ENCODE measurements at places on chromosomes 4 and X.

DNA sequence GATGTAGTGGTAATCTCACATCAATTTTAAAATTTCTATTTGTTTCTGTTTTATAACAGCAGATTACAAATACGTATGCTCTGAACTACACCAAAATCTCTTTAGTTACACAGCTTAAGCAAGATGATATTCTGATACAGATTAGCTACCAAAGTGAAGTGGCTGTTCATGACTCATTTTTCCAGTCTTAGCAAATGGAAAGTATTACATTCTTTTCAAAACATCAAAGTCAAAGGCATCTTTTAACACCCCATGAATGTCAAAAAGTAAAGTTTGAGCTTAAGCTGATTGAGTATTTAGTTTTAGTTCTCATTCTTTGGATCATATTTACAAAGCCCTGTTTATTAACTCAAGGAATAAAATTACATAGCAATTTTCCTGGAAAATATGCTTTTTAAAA, 6.6 kb upstream of the HPGDS start:
- no peak for DNase-seq
- no peaks in the 10 kb centered on the region for H3K36me3 ChIP-seq
- no peak overlapping the region for H3K4me3 ChIP-seq
- H3K27ac ChIP-seq: no peak overlapping the region
- no peaks in the 10 kb centered on the region for H3K4me1 ChIP-seq

GRCh38 chrX:131792789-131793462, 230.2 kb upstream of the STK26 start:
- no peak overlapping the region for H3K27ac ChIP-seq
- no peak overlapping the region for H3K4me3 ChIP-seq
- peaks cover 1% of the 10 kb centered on the region for H3K36me3 ChIP-seq
- no peaks in the 10 kb centered on the region for H3K27me3 ChIP-seq
- no peak for DNase-seq

- no peak for DNase-seq
- H3K27ac ChIP-seq: no peak overlapping the region
- H3K4me3 ChIP-seq: no peak overlapping the region
- no peaks in the 10 kb centered on the region for H3K36me3 ChIP-seq
Observed at GRCh38 chr4:119227690-119228089, 15.2 kb downstream of the USP53 start.

- DNase-seq: no peak
- no peaks in the 10 kb centered on the region for H3K36me3 ChIP-seq
- H3K4me1 ChIP-seq: no peaks in the 10 kb centered on the region
- no peak overlapping the region for H3K27ac ChIP-seq
- no peaks in the 10 kb centered on the region for H3K27me3 ChIP-seq
- H3K4me3 ChIP-seq: no peak overlapping the region
Observed at GRCh38 chrX:12234534-12235329, 96.5 kb downstream of the FRMPD4 start.

GRCh38 chr4:15117270-15117946, 115.1 kb downstream of the CPEB2 start:
- H3K4me1 ChIP-seq: no peaks in the 10 kb centered on the region
- H3K36me3 ChIP-seq: no peaks in the 10 kb centered on the region
- no peak for DNase-seq
- no peak overlapping the region for H3K4me3 ChIP-seq
- H3K27me3 ChIP-seq: no peaks in the 10 kb centered on the region
- H3K27ac ChIP-seq: no peak overlapping the region

GRCh38 chr4:155079871-155080270, 128.6 kb upstream of the NPY2R start:
- H3K27me3 ChIP-seq: no peaks in the 10 kb centered on the region
- no peak overlapping the region for H3K27ac ChIP-seq
- no peak for DNase-seq
- no peaks in the 10 kb centered on the region for H3K36me3 ChIP-seq
- H3K4me1 ChIP-seq: no peaks in the 10 kb centered on the region
- H3K4me3 ChIP-seq: no peak overlapping the region

GRCh38 chr4:15755321-15756155, 22.6 kb upstream of the CD38 start:
- no peak overlapping the region for H3K27ac ChIP-seq
- H3K36me3 ChIP-seq: no peaks in the 10 kb centered on the region
- peaks cover 24% of the 10 kb centered on the region for H3K4me1 ChIP-seq
- DNase-seq: no peak
- H3K27me3 ChIP-seq: no peaks in the 10 kb centered on the region

DNA sequence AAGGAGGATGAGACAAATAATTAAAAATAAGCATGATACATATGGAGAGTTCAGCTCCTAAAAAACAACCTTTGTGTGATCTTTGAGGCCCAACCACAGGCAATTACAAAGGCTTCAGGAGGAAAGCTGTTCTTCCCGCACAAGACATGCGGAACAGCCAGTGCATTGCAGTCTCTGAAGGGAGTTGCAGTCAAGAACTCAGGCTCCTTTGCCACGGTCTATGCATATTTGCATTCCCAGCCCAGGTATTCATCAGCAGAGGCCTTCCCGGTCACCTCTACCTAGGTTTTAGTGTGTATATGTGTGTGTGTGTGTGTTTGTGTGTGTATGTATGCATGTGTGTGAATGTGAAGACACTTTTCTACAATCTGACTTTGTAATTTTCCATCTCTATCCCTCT, 600.6 kb upstream of the PCDH10 start:
- no peaks in the 10 kb centered on the region for H3K4me1 ChIP-seq
- H3K27me3 ChIP-seq: no peaks in the 10 kb centered on the region
- no peak overlapping the region for H3K4me3 ChIP-seq
- H3K27ac ChIP-seq: no peak overlapping the region

DNA sequence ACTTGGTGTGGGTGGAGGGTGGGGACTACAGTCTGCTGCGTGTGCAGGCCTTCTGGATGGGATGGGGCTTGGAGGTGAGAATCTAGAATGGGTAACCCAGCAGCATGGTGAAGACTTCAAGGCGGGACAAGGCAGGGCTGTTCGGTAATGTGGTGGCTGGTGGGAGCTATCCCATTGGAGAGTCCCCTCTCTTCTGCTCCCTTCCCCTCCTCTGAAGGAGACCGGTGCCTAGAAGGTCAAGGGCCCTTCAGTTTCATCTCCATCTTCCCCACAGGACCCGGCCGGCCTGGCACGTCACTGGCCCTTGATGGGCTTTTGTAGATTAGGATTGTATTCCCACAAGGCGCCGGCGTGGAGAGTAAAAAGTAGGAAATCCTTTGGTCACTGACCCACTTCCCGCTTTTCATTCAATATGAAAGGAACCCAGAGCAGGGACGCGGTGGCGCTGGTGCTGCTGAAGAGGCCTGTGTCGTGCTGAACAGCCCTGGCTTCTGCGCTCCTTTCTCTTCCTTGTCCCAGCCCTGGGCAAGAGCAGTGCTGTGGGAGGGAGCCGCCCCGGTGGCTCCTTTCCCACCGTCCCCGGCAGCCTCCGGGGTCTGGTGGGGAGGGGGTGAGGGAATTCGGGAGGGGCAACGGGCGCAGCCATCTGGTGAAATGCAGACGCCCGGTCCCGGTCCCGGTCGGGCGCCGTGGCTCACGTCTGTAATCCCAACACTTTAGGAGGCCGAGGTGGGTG, 7.3 kb upstream of the HMGB3 start:
- no peak overlapping the region for H3K4me3 ChIP-seq
- DNase-seq: no peak
- H3K27me3 ChIP-seq: no peaks in the 10 kb centered on the region
- H3K4me1 ChIP-seq: no peaks in the 10 kb centered on the region
- H3K27ac ChIP-seq: no peak overlapping the region
- H3K36me3 ChIP-seq: no peaks in the 10 kb centered on the region

- H3K27me3 ChIP-seq: no peaks in the 10 kb centered on the region
- no peaks in the 10 kb centered on the region for H3K4me1 ChIP-seq
- DNase-seq: no peak
- H3K36me3 ChIP-seq: no peaks in the 10 kb centered on the region
Observed at GRCh38 chr4:73853246-73853704, at the start of gene PF4V1. Gene PF4V1, plus strand, starts transcription at chr4:73853296. Its CDS starts 67 bp downstream, at chr4:73853363.

DNA sequence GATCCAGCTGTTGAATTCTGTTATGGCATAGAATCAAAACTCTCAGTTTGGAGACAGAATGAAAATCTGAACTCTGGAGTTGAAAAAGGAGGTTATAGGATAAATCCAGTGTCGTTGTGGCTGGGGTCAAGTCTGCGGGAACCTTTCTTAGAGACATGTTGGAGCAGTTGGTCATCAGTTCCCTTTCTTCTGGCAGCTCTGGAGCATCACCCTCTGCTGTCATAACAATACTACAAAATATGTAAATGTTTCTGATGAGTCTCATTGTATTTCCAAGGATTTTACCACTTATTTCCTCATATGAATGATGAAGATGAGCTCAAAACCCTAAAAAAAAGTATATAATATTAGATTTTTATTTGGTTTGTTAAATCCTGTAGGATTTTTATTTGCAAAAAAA, 7.5 kb downstream of the TLR10 start:
- peaks cover 22% of the 10 kb centered on the region for H3K36me3 ChIP-seq
- peak overlapping the region; percentile 67 for H3K27ac ChIP-seq
- no peak overlapping the region for H3K4me3 ChIP-seq
- peaks cover 33% of the 10 kb centered on the region for H3K4me1 ChIP-seq
- no peaks in the 10 kb centered on the region for H3K27me3 ChIP-seq
- DNase-seq: no peak

- peaks cover 3% of the 10 kb centered on the region for H3K36me3 ChIP-seq
- no peak overlapping the region for H3K27ac ChIP-seq
- H3K27me3 ChIP-seq: no peaks in the 10 kb centered on the region
- peaks cover 15% of the 10 kb centered on the region for H3K4me1 ChIP-seq
- H3K4me3 ChIP-seq: no peak overlapping the region
Observed at GRCh38 chrX:41177297-41177696, 92.1 kb downstream of the USP9X start.

GRCh38 chr4:41172786-41173185, 41.6 kb downstream of the APBB2 start:
- H3K27me3 ChIP-seq: no peaks in the 10 kb centered on the region
- no peaks in the 10 kb centered on the region for H3K4me1 ChIP-seq
- DNase-seq: no peak

GRCh38 chr4:139167774-139168444, 9.1 kb downstream of the ELF2 start:
- no peak overlapping the region for H3K27ac ChIP-seq
- no peaks in the 10 kb centered on the region for H3K36me3 ChIP-seq
- H3K4me1 ChIP-seq: no peaks in the 10 kb centered on the region
- peak; percentile 36 for DNase-seq

GRCh38 chr4:74366367-74366911, 1.5 kb downstream of the EREG start:
- H3K27me3 ChIP-seq: peaks cover 17% of the 10 kb centered on the region
- peaks cover 17% of the 10 kb centered on the region for H3K4me1 ChIP-seq
- H3K36me3 ChIP-seq: no peaks in the 10 kb centered on the region
- H3K4me3 ChIP-seq: no peak overlapping the region
- no peak for DNase-seq

GRCh38 chr4:5084911-5085475, 33.7 kb downstream of the STK32B start:
- no peak for DNase-seq
- H3K27ac ChIP-seq: no peak overlapping the region
- H3K27me3 ChIP-seq: no peaks in the 10 kb centered on the region
- no peaks in the 10 kb centered on the region for H3K36me3 ChIP-seq
- no peak overlapping the region for H3K4me3 ChIP-seq

DNA sequence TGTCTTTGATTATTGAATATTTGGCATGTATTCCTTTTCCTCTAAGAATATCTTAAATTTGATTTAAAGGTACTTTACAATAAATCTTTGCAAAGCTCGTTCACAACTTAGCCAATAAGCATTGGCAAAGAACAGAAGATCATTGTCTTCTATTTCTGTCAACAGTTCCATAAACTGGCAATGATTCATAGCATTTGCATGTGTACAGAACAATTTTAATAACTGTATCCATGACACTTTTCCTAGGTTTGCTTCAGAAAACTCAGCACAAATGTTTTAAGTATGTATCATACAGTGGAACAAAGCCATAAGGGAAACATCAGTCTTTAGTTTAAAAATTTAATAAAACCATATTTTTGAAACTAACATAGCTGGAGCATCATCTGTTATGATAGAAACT, 462.7 kb upstream of the RPS6KA3 start:
- H3K4me1 ChIP-seq: no peaks in the 10 kb centered on the region
- H3K36me3 ChIP-seq: no peaks in the 10 kb centered on the region
- H3K4me3 ChIP-seq: no peak overlapping the region
- no peak overlapping the region for H3K27ac ChIP-seq
